ENCODE measurements at places on chromosomes 7 and 10.

- DNase-seq, result no peak
Measured at GRCh38 chr7:37491919-37492694, 43.4 kb upstream of the ELMO1 start.

GRCh38 chr10:90602862-90603610 lies 254.8 kb downstream of the HTR7 start:
- no peak for DNase-seq

DNA sequence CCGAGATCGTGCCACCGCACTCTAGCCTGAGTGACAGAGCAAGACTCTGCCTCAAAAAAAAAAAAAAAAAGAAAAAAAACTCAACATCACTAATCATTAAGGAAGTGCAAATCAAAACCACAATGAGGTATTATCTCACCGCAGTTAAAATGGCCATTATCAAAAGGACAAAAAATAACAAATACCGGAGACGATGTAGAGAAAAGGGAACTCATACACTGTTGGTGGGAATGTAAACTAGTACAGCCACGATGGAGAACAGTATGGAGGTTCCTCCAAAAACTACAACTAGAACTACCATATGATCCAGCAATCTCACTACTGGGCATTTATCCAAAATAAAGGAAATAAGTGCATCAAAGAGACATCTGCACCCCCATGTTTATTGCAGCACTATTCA lies 24.3 kb downstream of the GRK5 start:
- no peak for DNase-seq

GRCh38 chr10:98370831-98371820 lies 43.9 kb downstream of the PYROXD2 start:
- no peak for DNase-seq

GRCh38 chr7:80918399-80918798 lies 452 bp downstream of the SEMA3C start:
- DNase-seq, result no peak

- DNase-seq, result no peak
Measured at GRCh38 chr10:117133273-117134055, 4.6 kb downstream of the VAX1 start.

- no peak for DNase-seq
Measured at GRCh38 chr10:49585387-49585786, 24.7 kb upstream of the SLC18A3 start.

DNA sequence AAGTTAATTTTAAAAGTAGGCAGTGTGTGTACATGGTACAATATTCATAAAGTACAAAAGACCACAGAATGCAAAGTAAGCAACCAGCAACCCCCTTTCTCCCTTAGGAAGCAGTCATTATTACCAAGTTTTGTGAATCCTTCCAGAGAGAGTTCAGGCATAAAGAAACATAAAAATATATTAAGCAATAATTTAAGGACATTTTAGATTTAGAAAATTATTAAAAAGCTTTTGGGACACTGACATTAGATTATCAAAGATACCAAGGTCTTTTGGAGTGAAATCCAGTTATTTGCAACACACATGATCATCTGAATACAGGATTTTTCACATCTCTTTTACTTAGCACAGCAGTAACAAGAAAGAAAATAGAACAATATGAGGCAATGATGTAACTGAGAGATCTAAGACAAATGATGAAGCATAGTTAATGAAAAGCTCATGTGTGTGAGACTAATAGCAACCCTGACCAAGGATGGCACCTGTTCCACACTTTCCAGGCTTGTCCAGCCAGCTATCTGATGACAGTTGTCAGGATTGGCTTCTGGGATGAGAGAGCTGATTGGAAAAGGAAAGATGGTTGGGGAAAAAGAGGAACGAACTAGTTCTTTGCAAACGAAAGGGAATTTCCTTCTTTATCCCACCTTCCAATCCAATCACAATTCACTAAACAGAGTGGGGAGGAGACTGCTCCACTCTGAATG lies 115.5 kb upstream of the LAMB4 start:
- DNase-seq, result no peak

DNA sequence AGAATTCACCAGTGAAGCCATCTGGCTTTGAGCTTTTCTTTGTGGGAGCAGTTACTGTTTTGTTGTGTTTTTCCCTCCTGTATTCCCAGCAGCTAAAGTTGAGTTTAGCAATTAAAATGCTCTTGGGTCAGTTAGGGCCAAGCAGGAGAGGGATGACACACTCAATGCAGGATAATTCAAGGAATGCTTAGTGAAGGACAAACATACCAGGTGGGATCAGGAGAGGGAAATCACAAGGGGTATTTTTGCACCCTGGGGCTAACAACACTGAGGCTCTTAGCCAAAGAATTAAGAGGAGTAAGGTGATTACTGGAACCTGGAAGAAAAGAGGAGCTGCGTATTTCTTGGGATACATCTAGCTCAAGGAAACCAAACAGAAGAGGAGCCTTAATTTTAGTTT lies 82.4 kb upstream of the KCND2 start:
- DNase-seq, result no peak

GRCh38 chr7:105907129-105907846 lies 30.9 kb upstream of the ATXN7L1 start:
- no peak for DNase-seq

DNA sequence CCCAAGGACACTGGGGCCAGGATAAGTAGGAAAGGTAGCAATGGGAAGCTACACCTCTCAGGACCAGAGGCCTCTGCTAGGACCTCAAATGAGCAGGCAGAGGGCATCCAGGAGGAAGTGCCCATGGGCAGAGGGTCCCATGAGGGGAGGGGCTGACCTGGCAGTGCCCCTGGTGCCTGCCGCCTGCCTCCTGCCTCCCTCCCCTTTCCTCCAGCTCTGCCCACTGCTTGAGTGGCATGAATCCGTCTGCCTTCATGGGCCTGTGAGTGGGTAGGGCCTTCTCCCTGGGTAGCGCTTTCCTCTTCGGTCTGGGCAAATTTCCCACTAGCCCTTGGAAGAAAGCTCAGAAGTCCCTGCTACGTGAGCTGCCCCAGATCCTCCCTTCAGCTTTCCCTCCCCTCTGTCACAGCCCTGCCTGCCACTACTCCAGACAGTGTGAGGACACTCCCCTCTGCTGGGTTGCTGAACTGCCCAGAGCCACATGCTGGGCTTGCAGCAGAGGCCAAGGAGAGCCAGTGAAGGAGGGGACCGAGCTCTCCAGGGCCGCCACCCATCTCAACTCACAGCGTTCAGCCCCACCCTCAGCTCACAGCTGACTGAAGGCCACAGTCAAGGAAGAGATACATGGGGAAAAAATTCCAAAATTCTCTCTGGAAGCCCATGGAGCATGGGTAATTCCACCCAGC lies 141.4 kb downstream of the ARHGAP22 start:
- DNase-seq, result peak; percentile 15

DNA sequence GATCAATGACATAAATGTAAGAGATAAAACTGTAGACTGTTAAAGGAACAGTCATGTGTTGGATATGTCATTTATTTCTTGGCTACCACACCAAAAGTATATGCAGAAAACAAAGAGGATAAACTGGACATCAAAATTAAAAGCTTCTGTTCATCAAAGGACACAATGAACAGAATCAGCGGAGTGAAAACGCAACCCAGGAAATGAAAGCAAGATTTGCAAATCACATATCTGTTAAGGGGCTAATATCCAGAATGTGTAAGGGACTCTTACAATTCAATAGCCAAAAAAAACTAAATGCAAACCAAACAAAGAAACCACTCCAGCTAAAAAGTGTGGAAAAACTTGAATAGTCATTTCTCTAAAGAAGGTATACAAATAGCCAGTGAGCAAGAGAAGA lies 164.3 kb downstream of the ZMYND11 start:
- no peak for DNase-seq

- peak; percentile 34 for DNase-seq
Measured at GRCh38 chr7:82442492-82443035, 1.0 kb downstream of the CACNA2D1 start.

DNA sequence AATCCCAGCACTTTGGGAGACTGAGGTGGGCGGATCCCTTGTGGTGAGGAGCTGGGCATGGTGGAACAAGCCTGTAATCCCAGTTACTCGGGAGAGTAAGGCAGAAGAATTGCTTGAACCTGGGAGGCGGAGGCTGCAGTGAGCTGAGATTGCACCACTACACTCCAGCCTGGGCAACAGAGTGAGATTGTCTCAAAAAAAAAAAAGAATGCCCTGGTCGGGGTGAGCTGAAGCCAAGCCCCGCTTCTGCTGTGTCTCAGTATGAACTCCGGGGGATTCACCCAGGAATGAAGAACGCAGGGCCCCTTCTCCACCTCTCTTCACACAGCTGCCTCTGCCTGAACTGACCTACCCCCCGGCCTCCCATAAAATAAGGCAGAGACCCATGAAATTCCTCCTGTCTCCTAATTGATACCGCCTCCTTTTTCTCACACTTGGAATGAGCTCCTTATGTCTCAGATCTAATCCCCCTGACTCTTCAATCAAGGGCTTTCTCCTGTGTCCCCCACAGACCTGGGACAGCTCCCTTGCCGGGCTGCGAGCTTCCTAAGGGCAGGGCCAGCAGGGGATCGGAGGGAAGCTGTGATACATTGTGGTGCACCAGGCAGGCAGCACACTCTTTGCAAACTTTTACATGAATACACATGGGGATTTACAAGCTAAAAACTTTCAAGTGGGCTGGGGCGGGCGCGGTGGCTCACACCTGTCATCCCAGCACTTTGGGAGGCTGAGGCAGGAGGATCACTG lies 911 bp upstream of the ZP3 start:
- DNase-seq, result no peak

DNA sequence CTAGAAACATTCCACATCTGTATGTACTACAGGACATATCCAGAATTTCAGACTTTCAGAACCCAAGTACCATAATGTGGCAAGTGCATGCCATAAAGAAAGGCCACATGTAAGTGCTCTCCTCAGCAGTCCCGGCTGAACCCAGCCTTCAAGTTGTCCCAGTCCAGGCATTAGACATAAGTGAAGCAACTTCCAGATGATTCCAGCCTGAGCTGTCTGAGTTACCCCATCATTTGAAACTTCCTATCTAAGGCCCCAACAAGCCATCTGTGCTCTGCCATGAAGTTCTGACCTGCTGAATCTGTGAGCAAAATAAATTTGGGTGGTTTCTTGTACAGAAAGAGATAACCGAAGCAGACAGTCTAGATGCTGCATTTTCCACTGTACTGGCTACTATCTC lies 218.8 kb downstream of the IPMK start:
- no peak for DNase-seq

- DNase-seq, result peak; percentile 63
Measured at GRCh38 chr7:12111422-12112405, 99.4 kb upstream of the TMEM106B start.

- DNase-seq, result no peak
Measured at GRCh38 chr10:62076891-62077290, 175.4 kb downstream of the ARID5B start.

Data from femur (tissue), 1 donor.